ENCODE measurements at places on chromosomes 4 and X. TPM values are rescaled to one million over a fixed set of nuclear protein-coding genes. Genes with fewer than 3 reads are reported as not detected.

Gene C4orf50
- not detected for total RNA-seq

Gene FABP2
- 1.2 TPM for total RNA-seq

DNA sequence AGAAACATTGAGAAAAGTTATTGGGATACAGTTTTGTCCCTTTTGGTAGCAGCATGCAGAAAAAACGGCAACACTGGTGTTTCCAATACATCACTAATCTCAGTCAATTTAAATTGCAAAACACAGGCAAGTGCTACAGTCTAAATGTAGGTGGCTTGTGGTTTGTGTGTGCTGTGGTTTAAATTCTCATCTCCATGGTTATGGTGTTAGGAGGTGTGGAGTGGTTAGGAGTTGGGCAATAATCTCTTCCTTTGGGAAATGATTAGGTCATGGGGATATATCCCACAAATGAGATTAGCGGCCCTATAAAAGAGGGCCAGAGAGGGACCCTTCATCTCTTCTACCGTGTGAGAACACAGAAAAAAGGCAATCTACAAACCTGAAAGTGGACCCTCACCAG lies 1344.3 kb downstream of the ADGRL3 start:
- H3K4me1 ChIP-seq: no peaks in the 10 kb centered on the region
- H3K27ac ChIP-seq: no peak overlapping the region
- no peaks in the 10 kb centered on the region for H3K27me3 ChIP-seq
- no peak overlapping the region for H3K4me3 ChIP-seq
- no peak for DNase-seq
- H3K36me3 ChIP-seq: no peaks in the 10 kb centered on the region

DNA sequence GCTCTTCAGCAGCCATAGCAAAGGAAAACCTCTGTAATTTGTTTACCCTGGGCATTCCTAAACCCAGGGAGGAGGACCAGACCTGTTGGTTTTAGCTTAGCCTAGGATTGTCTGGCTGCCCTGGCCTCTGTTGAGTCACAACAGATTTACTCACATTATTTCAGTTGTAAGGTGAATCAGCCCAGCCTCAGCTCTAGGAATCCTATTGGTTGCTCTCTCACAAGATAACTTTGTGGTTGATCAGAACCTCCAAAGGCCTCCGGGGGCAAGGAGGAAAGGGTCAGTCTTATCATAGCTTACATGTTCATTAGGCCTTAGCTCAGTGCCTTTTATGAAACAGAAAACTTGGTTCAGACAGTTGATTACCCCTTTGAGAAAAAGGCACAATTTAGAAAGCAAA lies 41.0 kb downstream of the PDK3 start:
- no peak overlapping the region for H3K4me3 ChIP-seq
- H3K27ac ChIP-seq: no peak overlapping the region
- H3K27me3 ChIP-seq: no peaks in the 10 kb centered on the region
- H3K4me1 ChIP-seq: no peaks in the 10 kb centered on the region
- no peaks in the 10 kb centered on the region for H3K36me3 ChIP-seq

DNA sequence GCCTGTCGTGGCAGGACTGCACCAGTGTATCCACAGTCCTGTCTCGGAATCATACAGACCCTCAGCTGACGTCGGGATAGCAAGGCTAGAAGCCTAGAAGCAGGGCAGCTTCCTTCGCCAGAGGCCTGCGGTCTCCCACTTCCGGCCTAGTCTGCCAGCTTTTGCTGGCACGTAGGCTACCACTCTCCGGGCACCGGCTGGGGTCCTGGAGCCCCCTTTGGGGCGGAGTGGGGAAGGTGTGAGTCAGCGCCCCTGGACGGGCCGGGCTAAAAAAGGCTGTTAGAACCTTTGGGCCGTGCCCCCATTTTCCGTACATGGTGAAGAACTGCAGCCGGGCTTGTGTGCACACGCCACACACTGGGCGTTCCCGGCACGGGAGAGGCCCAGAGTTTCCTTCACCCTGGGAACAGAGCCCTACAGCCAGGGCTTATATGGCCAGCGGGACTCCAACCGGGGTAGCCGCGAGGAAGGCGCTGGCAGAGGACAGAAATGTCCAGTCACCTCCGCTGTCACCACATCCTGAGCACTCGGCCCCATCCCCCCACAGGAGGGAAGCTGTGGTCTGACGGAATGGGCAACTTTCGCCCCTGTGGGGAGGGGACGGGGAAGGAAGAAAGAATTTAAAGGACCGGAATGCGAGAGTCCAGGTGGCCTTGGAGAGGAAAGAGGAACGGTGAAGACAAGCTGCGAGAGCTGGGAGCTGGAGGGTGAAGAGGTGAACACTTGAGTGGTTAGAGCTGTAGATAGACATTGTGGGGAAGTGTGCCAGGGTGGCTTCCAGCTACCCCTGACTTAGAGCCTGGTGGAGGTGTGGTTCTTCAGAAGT lies 4.6 kb downstream of the MAGIX start:
- H3K4me3 ChIP-seq: no peak overlapping the region
- H3K27ac ChIP-seq: no peak overlapping the region
- peaks cover 28% of the 10 kb centered on the region for H3K4me1 ChIP-seq
- DNase-seq: no peak
- no peaks in the 10 kb centered on the region for H3K27me3 ChIP-seq
- no peaks in the 10 kb centered on the region for H3K36me3 ChIP-seq

- no peaks in the 10 kb centered on the region for H3K36me3 ChIP-seq
- no peaks in the 10 kb centered on the region for H3K4me1 ChIP-seq
- no peak overlapping the region for H3K27ac ChIP-seq
- H3K4me3 ChIP-seq: no peak overlapping the region
- H3K27me3 ChIP-seq: no peaks in the 10 kb centered on the region
These were observed 72.9 kb upstream of the ENOX2 start for GRCh38 chrX:130975947-130976346.

GRCh38 chr4:19309378-19309777 lies 942.3 kb upstream of the SLIT2 start:
- H3K27ac ChIP-seq: no peak overlapping the region
- DNase-seq: no peak
- no peaks in the 10 kb centered on the region for H3K27me3 ChIP-seq
- H3K36me3 ChIP-seq: no peaks in the 10 kb centered on the region

DNA sequence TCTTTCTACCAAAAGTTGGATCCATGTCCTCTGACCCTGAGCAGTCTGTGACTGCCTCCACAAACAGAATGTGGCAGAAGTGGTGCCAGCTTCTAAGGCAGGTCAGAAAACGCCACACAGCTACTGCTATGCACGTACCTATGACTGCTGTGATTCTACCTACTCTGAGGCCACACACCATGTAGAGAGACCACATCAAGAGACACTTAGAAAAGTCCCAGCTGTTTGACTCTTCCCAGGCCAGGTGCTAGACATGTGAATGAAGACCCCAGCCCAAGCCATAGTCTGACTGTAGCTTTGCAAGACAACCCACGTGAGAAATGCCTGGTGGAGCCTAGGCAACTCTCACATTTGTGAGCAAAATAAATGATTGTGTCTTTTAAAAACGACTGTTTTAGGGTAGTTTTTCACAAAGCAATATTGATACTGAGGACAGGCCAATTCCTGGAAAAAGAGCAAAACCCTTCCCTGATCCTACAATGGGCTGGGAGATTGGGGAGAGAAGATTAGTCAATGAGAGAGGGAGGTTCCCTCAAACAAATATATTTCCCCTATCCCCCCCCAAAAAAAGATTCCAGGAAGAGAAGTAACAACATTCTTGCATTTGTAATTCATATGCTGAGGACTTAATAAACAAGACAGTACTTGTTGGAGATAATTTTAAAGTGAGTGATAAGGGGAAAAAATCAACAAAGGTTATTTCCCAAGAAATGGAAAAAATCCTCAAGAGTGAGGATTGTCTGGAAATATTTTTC lies 33.3 kb downstream of the FRYL start:
- no peaks in the 10 kb centered on the region for H3K36me3 ChIP-seq
- H3K27ac ChIP-seq: no peak overlapping the region
- H3K4me3 ChIP-seq: no peak overlapping the region
- DNase-seq: no peak

- no peak overlapping the region for H3K4me3 ChIP-seq
- H3K4me1 ChIP-seq: no peaks in the 10 kb centered on the region
- DNase-seq: no peak
These were observed 295.6 kb upstream of the F9 start for GRCh38 chrX:139234898-139235297.
